ENCODE measurements at places on chromosomes 2 and 18. TPM values are rescaled to one million over a fixed set of nuclear protein-coding genes. Genes with fewer than 3 reads are reported as not detected.

DNA sequence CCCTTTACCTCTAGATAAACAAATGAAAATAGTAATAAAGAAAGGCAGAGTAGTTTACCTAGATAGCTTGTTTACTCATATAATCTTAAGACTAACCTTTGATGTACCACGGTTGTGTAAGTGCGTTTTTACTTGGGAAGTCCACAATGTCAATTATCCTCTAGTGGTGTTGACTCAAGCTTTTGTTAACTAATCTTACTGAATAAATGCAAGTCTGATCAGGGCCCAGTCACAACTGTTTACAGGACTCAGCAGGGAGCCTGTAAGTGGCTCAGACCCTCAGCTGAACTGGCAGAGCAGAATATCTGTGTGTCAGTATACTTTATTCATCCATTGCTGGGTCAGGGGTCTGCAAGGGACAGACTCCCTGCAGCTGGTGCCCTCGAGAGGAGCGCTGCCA lies 98.1 kb upstream of the ACAA2 start:
- DNase-seq, result no peak

GRCh38 chr2:116499389-116499788 lies 1315.1 kb upstream of the DDX18 start:
- DNase-seq, result no peak

DNA sequence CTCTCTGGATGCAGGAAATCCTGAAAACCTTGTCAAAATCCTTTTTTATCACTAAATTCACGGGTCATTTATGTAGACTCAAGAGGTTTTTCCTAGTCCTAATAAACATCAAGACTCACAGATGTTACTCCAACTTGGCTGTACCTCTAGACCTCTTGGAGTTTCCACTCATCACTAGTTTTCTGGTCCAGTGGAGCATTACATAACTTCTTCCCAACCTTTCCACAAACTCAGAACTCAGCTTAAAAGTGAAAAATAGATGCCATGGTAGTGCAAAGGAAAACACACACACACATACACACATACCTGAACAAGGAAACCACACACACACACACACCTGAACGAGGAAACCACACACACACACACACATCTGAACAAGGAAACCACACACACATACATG lies 807.2 kb downstream of the LRP1B start:
- no peak for DNase-seq

GRCh38 chr2:44679990-44680389 lies 261.5 kb upstream of the SIX3 start:
- no peak for DNase-seq

GRCh38 chr2:101368376-101368775 lies 18.9 kb downstream of the CREG2 start:
- no peak for DNase-seq

GRCh38 chr2:237213315-237214022 lies 127.8 kb downstream of the COPS8 start:
- no peak for DNase-seq

- DNase-seq, result no peak
Measured at GRCh38 chr18:32891797-32892196, 119.0 kb upstream of the KLHL14 start.

Gene TLX2
- 0.27 TPM for total RNA-seq

Gene ST6GAL2
- total RNA-seq, result 21.3 TPM

Measured in hematopoietic multipotent progenitor cell (in vitro differentiated cells).